GM03348 (cell line): ENCODE measurements at places on chromosomes 12 and 14.
A peak's percentile ranks its signal among the peaks of the same experiment; 100 is the strongest.

DNA sequence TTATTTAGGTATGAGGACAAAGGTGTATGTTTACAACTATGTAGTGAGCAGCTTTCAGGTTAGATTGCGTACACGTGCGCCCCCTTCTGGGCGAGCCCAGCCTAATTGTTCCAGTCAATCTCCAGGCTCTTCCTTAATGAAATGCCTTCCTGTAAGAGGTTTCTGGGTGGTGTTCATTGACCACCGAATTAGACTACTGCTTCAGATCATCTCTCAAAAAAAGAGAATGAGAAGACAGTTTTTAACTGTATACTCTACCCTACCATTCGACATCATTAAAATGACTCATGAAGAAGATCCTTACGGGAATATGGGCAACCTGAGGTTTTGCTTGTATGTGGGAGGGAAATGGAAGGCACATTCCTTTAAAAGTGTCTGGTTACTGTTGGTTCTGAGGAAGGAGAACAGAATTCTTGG lies 2.1 kb downstream of the LUM start:
- DNase-seq = peak; percentile 48

DNA sequence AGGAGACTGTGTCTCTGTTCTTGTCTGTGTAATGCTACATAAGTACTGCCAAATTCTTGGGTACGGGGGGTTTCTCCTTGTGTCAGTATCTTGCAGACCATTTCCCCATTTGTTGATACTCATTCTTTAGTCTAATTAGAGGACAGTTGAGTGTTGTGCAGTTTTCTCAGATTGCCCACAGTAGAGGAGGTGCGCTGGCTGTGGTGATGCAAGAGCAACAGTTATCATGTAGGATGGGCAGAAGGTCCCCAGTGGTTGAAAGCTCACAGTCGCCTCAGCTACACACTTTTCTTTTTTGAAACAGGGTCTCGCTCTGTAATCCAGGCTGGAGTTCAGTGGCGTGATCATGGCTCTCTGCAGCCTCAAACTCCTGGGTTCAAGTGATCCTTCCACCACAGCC lies 37.8 kb upstream of the ATP2A2 start:
- no peak for DNase-seq

GRCh38 chr12:28543021-28543890 lies 353.0 kb downstream of the CCDC91 start:
- no peak for DNase-seq

- DNase-seq = no peak
These were observed 789.2 kb upstream of the FBXO33 start for GRCh38 chr14:40221428-40221827.

GRCh38 chr14:58460772-58461171 lies 33.3 kb downstream of the KIAA0586 start:
- no peak for DNase-seq

- no peak for DNase-seq
These were observed 201.4 kb upstream of the EEA1 start for GRCh38 chr12:93130366-93131054.

DNA sequence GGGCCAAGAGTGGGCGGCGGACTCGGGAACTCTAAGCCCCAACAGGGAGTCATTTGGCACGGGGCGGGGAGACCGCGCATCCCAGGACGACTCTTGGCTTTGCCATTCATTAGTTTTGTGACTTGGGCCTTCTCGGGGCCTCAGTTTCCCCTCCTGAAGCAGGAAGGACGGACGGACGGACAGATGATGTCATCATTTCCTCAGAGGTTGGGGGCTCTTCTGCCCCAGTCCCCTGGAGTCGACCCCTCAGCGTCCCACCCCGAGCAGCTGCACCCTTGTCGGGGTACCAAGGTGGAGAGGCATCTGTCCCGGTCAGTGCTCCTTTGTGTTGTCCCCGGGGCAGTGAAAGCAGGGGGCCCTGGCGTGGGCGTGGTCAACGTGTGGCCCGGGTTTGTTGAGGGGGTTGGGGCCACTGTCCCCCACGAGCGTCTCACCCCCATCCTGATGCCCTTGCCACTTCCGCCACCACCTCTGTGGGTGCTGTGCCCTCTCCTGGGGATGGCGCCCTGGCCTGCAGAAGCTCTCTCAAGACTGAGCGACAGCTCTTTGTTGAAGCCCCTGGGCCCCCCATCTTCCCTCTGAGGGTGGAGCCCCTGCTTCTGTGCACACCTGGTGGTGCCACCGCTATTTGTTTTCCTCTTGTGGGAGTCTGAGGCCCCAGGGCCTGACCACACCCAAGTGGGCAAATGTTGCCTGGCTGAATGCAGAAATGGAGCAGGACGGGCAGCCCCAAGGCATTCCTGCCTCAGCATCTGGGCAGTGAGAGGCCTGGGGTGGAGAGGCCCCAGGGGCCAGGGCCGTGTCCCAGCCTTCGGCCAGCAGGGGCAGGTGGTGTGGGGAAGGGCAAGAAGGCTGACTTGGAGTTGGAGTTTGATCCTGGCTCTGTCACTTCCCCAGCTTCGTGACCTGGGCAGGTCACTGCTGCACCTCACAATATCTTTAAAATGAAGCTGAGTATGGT lies 896 bp downstream of the HHIPL1 start:
- no peak for DNase-seq

DNA sequence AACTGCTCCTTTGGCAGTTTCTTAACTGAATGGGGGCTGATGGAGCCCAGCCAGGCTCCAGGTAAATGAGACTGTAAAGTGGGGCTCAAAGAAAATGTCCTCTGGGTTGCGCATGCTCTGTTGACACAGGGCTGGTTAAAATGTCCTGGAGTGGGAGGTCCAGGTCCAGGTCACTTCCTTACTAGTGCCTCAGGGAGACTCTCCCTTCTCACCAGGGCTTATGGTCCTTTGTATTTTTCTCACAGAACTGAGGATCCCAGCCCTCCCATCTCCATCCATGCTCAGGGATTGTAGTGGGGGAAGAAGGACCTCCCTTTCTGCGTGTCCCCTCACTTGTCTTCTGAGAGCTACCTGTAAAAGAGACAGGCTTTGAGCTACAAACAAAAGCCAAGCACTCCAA lies 77.5 kb downstream of the SSPN start:
- no peak for DNase-seq

GRCh38 chr14:79417961-79418360 lies 793.3 kb downstream of the DIO2 start:
- DNase-seq = peak; percentile 13

GRCh38 chr12:93921521-93921920 lies 226.9 kb upstream of the PLXNC1 start:
- no peak for DNase-seq

DNA sequence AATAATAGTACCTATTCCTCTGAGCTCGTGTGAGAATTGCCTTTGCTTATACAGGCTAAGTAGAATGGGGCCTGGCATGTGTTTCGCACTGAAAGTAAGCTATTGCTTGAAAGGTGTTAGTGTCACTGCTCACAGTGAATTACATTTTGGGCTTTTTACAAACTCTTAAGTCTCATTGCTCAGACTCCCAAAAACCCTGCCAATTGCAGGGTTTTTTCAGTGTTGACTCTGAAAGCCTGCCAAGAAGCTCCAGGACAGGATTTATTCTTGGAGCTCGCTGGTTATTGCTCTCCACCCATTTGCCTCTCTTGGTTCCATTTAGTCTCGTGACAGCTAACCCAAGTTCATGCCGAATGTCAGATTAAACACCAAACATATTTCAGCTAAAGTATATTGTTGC lies 39.8 kb downstream of the NOPCHAP1 start:
- peak; percentile 45 for DNase-seq

DNA sequence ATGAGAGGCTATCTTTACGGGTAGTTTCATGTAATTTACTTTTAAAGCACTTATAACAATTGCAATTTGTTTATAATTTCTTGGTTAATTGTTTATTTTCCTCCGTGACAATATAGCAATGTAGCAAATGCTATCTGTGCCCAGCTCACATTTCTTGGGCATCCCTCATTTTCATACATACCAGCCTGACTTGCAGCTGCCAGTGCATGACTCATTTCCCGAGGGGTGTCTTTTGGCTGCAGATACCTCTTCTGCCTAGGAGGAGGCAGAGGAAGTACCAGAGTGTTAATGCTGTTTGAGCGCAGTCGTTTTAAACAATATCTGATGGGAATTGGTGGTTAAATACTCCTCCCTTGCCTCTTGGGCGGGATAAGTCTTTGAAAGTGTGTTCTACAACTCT lies 104.2 kb upstream of the ABCD2 start:
- peak; percentile 13 for DNase-seq

GRCh38 chr12:4978737-4979136 lies 64.9 kb upstream of the KCNA5 start:
- peak; percentile 24 for DNase-seq

- DNase-seq = no peak
These were observed 167.6 kb downstream of the ANO4 start for GRCh38 chr12:100962086-100962712.

- DNase-seq = peak; percentile 69
These were observed 1.1 kb downstream of the POLR3B start for GRCh38 chr12:106358396-106359241.
